ENCODE measurements at places on chromosomes 4 and X. TPM values are rescaled to one million over a fixed set of nuclear protein-coding genes. Genes with fewer than 3 reads are reported as not detected.

- DNase-seq: no peak
Observed at GRCh38 chrX:69027181-69028005, 137.9 kb downstream of the PJA1 start.

DNA sequence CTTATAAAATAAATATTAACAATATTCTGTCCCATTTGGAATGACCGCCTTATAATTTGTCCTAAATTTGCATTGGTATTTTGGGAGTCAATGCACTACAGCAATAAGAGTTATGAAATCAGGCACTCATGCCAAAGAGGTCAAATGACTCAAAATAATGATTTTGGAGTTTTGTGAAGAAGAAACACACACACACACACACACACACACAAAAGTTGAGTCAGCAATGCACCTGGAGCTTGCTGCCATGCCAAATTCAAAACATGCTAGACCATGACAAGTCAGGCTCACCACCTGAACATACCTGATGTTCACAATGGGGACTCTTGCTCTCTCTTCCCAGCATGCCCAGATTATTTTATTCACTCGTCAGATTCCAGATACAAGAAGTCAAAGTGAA lies 56.7 kb downstream of the PROM1 start:
- no peak for DNase-seq

The CXCR3 gene
- polyA plus RNA-seq: 0.19 TPM

The MAGEA8 gene
- not detected for polyA plus RNA-seq

- DNase-seq: no peak
Observed at GRCh38 chr4:140071806-140072205, 82.2 kb downstream of the MAML3 start.

- DNase-seq: no peak
Observed at GRCh38 chrX:55135171-55135570, 46.4 kb downstream of the PAGE2 start.

The NDUFA1 gene
- 167 TPM for polyA plus RNA-seq

The ADAMTS3 gene
- polyA plus RNA-seq: 12.0 TPM

DNA sequence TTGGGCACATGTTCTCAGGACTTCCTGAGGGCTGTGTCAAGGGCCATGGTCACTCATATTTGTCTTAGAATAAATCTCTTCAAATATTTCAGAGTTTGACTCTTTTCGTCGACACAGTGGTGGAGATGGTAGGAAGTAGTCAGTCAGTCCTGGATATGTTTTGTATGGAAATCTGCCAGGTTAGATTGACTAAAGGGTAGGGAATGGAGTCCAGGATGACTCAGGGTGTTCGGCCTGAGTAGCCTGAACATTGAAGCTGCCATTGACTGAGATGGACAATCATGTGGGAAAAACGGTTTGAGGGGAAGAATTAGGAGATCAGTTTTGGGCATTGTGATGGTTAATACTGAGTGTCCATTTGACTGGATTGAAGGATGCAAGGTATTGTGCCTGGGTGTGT lies 177.1 kb upstream of the CENPE start:
- no peak for DNase-seq

All from right renal cortex interstitium (tissue), 3 donors.